Inflammatory macrophage treated with lipopolysaccharide for 4 hours (primary cell): ENCODE measurements at places on chromosomes 6 and 20.
A peak's percentile ranks its signal among the peaks of the same experiment; 100 is the strongest.

- DNase-seq = no peak
Measured at GRCh38 chr6:107806691-107807090, 17.4 kb downstream of the SCML4 start.

GRCh38 chr6:82875573-82876185, 190.0 kb downstream of the UBE3D start:
- no peak for DNase-seq

GRCh38 chr6:88111991-88112390, 54.2 kb downstream of the CNR1 start:
- DNase-seq = no peak

GRCh38 chr20:62523473-62524203, 47.8 kb upstream of the GATA5 start:
- no peak for DNase-seq

GRCh38 chr20:17036541-17036940, 190.3 kb upstream of the PCSK2 start:
- DNase-seq = no peak

DNA sequence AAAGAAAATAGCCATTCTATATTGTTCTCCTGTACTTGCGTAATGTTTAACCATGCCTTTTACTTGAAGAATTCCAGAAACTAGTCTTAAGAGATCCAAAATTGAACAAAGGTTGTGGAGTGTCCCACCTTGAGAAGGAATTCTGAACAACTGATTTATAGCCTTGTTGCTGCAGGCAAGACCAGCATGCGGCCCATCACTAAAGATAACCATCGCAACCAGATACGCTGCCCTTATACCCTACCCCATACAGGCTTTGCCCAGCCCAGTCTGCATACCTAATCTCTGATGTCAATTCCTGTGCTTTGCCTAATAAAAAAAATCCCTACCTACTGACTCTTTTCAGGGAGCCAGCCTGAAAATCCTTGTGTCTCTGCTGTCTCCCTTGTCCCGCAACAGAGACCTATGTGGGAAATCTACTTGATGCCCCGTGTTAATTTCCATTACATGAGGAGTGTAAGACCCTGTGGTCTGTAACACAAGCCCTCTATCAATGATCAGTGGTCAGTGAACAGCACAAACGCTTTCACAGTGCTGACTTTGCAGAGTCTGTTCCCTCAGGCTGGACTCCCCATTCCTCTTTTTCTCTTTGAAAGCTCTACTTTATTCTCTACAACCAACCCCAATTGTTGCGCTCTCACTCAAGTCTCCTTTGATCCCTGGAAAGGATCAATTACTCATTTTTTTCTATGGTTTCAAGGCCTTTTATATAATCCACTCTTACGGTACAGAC, 125.7 kb upstream of the BTBD3 start:
- DNase-seq = no peak

DNA sequence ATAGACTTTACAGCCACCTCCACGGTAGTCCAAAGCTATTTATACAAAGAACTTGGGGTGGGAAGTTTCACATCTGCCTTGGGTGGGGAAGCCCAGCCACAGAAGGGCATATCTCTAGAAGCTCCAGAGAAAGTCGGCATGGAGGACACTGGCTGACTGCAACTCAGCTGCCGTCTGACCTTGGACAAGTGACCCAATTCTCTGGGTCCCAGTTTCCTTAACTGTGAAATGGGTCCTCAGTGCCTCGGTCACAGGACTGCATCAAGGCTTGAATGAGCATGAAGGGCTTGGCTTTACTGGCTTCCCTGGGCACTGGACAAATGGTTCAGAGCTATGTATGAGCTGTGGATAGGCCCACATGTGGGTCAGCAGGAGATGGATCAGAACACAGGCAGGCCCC, 58.6 kb downstream of the NOL4L start:
- DNase-seq = peak; percentile 78

DNA sequence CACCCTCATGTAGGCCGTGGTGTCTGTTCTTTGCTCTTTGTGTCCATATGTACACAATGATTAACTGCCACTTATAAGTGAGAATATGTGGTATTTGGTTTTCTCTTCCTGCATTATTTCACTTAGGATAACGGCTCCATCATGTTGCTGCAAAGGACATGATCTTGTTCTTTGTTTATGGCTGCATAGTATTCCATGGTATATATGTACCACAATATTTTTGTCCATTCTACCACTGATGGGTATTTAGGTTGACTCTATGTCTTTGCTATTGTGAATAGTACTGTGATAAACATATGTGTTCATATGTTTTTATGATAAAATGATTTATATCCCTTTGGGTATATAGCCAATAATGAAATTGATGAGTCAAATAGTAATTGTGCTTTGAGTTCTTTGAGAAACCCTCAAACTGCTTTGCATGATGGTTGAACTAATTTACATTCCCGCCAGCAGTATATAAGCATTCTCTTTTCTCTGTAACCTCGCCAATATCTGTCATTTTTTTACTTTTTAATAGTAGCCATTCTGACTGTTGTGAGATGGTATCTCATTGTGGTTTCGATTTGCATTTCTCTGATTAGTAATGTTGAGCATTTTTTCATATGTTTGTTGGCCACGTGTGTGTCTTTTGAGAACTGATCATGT, 174.4 kb upstream of the NT5E start:
- no peak for DNase-seq

DNA sequence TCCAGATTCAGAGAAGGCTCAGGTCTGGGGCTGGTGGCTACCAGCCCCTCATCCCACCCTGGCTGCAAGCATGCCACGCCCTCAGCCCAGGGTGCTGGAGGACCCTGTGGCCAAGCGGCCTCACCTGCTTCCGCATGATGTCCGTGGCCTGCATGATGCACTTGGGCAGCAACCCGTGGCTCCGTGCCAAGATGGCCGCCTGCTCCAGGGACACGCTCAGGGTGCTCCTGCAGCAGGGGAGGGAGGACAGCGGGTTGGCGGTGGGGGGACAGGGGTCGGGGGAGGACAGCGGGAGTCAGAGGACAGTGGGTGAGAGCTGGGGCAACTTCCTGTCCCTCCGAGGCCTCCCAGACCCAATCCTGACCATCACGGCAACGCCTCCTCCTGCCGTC, 200.1 kb downstream of the PREX1 start:
- DNase-seq = no peak

DNA sequence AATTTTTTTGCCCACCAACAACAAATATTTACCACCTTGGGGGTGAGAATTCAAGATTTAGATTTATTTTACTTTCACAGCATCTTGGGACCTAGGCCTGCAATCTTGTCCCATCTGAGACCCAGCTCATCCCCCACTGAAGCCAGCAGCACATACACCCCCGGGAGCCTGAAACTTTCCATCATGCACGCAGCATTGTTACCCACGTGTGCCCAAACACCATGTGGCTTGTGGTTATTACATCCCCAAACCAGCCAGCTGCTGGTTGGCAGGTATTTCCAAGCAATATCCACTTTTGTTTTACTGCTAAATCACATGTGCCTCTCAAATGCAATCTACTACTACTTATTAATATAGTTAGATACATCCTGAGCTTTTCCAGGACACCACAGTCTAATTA, 149.3 kb upstream of the NT5E start:
- DNase-seq = no peak

GRCh38 chr6:106694343-106694742, 65.0 kb downstream of the QRSL1 start:
- no peak for DNase-seq

DNA sequence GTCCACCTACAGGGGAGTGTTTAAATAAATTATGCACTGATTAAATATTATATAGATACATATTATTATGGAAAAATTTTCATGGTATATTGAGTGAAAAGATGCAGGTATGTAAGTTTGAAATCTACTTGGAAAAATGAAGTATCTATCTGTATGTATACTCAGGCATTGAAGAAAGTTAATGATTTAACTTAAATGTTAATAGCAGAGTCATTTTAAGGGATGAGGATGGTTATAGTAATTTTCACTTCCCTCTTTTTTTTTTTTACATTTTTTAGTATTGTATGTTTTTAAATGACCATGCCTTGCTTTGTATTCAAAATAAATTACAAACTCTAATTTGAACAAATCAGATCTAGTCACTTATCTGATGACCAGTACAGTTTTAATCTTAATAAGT, 43.2 kb upstream of the NOTCH4 start:
- DNase-seq = no peak

DNA sequence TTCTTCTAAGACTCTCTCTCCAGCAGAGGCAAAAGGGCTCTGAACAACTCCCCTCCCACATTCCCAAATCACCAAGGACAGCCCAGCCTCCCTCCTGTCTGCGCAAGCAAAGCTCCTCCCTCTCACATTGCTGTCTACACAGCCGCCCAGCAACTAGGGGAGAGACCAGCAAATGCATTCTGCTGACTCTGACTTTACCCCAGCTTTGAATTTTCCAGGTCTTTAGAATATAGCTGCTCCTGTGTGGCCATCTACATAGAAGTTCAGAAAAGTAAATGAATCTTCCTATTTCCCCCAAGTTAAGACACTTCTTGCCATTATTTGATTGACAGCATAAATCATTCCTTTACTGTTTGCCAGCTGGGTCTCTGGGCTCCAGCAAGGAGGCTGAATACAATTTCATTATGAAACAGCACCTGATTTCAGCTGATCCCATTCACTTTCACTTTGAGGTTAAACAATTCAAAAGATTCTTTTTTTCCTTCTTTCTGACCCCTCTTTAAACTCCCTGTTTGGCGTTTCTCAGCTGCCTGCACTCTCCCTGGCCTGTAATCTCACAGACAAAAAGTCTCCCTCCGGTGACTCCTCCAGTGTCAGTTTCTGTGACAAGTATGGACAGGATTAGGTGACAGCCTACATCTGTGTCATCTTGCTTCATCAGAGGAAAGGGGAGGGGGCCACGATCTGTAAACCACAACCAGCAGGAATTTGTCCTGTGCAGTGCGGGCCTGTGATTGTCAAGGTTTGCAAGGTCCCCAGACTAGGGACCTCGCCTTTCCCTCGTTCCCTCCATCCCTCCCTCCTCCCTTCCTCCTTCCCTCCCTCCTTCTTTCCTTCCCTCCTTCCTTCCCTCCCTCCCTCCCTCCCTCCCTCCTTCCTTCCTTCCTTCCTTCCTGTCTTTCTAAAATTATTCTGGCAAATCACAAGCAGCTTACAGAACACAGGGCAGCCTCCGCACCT, 205.6 kb upstream of the RIN2 start:
- no peak for DNase-seq

GRCh38 chr20:37284691-37285161, 4.7 kb upstream of the MANBAL start:
- DNase-seq = peak; percentile 13

GRCh38 chr6:110083875-110084585, 95.4 kb downstream of the WASF1 start:
- no peak for DNase-seq

DNA sequence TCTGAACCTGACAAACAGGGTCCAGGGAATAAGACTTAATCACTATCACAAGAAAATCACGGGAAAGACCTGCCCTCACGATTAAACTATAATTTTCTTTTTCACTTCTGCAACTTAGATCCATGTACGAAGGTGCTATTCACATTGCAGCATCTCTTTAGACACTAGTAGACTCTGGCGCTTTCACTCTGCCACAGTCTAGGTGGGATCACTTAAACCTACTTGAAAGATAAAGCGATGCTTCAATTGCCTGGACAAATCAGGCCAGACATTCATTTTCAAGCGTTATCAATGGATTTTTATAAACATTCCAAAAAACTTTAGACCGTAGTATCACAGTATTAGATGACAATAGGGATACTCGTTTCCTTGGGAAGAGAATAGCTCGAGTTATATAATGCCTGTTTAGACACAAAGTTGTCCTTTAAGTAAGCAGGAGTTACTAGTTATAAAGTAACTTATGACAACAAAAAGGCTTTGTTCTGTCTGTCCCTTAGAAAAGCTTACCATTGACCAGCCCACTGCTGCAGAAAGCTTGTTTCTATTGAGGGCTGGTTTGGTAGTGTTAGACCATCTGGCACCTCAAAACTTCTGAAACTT, 367.3 kb downstream of the UTRN start:
- DNase-seq = no peak

DNA sequence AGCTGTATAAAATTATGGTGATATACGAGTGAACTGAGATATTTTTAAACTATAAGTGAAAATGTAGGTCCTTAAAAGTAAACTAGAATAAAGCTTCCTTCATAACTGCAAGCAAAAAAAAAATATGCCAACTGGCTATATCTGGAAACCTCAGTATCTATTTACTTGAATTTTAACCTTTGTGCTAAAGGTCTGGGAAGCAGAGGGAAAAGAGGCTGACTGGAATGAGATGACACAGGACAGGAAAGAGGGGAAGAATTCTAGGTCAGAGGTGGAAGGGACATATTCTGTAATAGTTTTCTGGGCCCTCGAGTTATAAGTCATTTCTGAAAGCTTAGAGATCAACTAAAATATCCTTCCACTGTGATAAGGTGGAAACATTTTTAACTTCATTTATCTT, 46.8 kb downstream of the AIG1 start:
- DNase-seq = no peak

GRCh38 chr20:6703656-6704055, 63.8 kb upstream of the BMP2 start:
- no peak for DNase-seq

GRCh38 chr6:35209622-35210247, 4.0 kb upstream of the SCUBE3 start:
- no peak for DNase-seq

DNA sequence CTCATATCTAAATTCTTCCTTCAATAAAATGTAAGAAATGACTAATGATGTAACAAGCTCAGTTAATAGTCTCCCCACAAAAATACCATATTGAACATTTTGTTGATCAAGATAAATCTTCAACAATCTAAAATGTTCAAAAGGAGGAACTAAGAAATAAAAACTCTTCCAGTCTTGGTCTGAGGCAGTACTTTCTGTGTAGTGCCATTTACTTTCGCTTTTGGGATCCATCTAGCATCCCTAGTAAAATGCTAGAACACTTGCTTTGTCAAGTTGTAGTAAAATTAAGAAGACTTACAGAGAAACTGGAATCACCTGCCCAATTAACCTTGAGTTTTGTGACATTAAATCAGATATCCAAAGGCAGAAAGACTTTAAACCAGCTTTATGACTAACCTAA, 246.4 kb downstream of the KHDRBS2 start:
- DNase-seq = no peak

GRCh38 chr20:58071298-58071697, 157.2 kb downstream of the ANKRD60 start:
- DNase-seq = no peak

DNA sequence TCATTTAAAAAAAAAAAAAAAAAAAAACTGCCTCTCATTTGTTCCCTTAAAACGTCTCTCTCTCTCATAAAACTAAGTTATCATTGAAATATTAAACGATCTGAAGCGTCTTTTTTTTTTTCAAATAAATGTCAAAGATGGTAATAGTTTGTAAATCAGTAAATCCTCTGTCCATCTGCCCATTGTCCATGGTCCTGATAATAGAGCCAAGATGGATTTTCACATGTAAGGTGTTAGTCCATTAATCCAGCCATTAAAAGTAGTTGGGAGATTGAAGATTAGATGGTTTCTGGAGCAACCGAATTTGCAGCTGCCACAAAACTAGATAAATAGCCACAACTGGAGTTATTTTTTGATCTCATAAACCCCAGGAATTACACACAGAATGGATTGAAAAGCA, 145.8 kb upstream of the SNX9 start:
- no peak for DNase-seq
